ENCODE measurements at places on chromosomes 16 and 17.

DNA sequence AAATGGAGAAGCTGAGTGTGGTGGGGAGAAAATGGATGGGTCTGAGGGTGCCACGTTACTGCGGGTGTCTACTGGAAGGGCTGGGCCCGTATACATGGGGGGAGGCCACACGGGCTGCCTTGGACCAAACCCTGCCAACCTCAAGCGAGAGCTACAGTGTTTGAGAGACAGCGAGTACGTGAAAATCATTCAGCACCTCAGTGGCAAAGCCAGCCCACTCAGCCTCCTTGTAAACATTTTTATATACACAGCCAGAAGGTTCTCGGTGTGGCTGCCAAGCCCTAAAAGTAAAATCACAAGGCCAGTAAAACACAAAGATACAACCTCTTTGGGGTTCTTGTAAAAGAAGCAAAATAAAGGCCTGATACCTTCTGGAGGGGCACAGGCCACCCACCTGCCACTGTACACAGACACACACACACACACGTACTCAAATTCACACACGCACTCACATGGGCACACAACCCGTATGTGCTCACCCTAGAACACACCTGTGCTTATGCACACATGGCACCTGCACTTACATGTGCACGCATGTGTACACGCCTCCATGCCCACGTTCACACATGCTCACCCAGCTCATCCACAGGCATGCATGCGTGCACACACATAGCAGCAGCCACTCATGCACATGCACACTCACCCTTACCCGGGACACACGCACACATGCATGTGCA lies 102.8 kb downstream of the GSG1L start:
- no peak for DNase-seq

DNA sequence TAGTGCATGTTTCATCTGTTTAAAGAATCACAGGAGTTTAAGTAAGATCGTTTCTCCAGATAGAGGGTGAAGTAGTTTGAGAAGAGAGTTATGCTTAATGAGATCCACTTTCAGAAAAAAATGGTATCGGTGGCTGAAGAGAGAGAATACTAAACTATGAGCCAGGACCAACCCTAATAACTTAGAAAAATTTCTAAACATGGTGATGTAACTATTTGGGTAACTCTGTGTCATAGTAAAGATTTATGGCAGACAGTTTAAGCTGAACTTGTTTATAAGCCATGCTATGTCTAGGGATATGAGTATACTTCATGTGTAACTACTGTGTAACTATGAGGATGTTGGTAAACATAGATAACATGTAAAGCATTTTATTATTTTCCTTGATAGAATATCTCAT lies 489.5 kb downstream of the KCNJ2 start:
- no peak for DNase-seq

DNA sequence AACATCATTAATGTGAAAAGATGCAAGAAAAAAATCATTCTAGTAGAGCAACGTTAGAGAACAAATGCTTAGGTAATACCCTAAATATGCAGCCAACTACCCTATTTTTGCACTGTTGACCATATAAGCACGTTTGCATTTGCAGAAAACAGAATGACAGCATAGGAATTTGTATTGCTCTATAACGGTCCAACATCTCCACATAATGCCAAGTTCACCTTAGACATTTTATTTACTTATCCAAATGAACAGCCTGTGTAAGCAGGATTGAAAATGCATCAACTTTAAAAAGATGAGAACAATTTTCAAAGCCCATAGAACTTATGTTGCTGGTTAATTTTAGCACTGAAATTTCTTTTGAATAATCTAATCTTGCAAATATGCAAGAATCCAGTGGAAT lies 19.1 kb upstream of the RSL1D1 start:
- no peak for DNase-seq

DNA sequence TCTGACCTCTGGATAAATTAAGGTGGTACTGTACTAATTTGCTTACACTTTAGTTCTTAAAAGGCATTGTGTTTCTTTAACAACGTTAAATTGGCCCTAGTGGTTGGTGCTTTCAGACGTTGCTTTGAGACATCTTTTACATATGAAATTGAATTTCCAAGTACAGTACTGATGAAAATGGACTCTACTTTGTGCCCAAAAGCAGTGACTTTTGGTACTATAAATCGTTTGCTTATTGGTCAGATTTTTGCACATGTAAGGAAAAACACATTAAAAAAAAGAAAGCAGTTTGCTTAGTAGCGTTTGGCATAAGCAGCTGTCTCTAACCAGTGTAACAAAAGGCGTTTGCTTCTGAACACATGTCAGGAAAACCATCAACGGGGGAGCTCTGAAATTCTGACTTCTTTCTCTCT lies 139.6 kb downstream of the CDK5R1 start:
- no peak for DNase-seq

- no peak for DNase-seq
Measured at GRCh38 chr17:48791128-48792032, 25.6 kb downstream of the TTLL6 start.

GRCh38 chr16:46949241-46949892 lies 24.1 kb downstream of the DNAJA2 start:
- no peak for DNase-seq

- DNase-seq, result no peak
Measured at GRCh38 chr17:67156269-67157199, 88.5 kb downstream of the HELZ start.

GRCh38 chr17:32161506-32162365 lies 19.4 kb downstream of the RHOT1 start:
- DNase-seq, result no peak

DNA sequence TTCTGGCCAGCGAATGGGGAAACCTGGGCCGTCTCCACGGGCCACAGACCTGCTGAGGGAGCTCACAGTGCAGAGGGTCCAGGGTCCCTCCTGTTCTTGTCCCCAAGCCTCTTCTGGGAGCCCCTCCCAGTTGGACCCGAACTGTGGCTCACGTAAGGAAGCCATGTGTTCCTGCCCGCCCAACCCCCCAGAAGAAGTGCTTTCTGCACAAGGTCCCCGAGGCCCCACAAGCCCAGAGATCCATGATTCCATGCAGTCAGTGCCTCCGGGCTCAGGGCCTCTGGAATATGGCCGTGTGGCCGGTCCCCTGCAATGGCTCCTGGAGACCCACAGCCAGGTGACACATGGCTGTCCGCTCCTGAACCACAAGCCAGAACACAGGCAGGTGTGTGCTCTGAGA lies 272.4 kb downstream of the C16orf95 start:
- no peak for DNase-seq

DNA sequence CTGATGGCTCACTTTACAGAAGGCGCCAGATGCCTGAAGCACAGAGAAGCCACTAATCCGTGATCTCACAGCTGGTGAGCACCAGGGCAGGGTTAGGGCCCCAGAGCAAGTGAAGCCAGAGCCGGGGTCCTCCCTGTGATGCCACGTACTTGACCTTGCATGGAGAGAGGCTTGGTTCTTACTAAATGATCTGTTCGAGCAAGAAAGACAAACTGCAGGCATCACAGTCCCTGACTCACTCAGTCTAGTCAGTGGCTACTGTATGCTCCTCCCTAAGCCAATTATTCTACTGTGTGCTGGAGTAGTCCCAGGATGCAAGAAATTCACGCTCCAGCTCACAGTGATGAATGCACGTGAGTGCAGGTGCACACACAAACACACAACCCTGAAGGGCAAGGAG lies 55.4 kb downstream of the SDK2 start:
- DNase-seq, result no peak

DNA sequence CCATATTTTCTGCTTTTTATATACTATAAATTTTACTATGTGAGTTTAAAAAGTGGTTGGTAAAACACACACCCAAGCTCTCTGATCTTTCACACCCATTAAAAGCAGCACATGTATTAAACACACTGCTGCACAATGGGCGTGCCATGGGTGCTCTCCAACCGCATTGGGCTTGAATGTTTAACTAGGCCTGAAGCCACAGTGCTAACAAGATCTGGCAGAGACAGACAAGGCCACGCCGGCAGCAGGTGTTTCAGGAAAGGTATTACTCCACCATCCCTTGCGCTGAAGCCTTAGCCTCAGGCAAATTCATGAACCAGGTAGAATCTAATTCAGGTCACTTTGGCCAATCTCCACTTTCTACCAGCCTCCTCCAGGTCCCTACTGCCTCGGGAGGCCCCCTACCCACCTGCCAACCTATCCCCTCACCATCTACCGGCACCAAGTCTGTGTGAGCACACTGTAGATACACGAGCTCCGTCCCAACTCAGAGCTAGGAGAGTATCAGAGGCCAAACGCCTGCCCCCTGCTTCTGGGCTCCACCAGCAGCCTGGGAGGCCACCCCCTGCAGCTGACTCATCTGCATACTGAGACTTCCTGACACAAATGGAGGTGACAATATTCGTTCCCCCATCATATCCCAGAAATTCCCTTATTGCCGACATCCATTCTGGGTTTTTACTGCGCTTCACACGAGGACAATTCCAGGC lies 95.0 kb downstream of the ADCY9 start:
- DNase-seq, result no peak

DNA sequence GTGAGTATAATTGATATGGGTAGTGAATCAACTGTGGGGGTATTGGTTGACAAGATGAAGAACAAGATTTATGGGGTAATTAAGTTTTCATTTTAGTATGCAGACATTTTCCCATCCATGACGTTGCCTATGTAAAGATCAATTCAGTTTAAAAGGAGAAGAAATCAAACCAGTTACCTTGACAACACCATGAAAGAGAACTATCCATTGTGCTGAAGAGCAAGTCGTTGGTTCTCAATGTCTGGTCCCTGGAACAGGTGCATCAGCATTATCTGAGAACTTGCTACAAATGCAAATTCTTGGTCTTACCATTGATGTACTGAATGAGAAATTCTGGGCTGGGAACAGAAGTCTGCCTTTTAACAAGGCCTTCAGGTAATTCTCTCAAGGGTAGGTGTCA lies 801 bp upstream of the OR4D2 start:
- DNase-seq, result no peak

DNA sequence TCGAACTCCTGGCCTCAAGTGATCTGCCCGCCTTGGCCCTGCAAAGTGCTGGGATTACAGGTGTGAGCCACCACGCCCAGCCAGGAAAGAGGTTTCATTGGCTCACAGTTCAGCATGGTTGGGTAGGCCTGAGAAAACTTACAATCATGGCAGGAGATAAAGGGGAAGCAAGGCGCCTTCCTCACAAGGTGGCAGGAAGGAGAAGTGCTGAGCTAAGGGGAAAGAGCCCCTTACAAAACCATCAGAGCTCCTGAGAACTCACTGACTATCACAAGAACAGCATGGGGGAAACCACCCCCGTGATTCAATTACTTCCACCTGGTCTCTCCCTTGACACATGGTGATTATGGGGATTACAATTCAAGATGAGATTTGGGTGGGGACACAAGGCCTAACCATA lies 411.7 kb upstream of the ZFHX3 start:
- no peak for DNase-seq

DNA sequence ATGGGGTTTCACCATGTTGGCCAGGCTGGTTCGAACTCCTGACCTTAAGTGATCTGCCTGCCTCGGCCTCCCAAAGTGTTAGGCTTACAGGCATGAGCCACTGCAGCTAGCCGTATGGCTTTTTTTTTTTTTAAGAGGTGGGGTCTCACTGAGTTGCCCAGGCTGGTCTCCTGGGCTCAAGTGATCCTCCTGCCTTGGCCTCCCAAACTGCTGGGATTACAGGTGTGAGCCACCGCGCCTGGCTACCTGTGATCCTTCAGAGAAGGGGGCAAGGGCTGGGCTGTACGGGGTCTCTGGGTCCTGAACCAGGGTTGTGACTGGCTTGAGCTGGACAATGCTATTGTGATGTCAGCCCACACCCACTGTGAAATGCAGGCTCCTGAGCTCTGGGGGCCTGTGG lies at the start of gene RNF151:
Gene RNF151 (plus strand): TSS at position 397 of the 400 bp plus-strand sequence. CDS start 26 bp downstream, outside the sequence.
- DNase-seq, result no peak

DNA sequence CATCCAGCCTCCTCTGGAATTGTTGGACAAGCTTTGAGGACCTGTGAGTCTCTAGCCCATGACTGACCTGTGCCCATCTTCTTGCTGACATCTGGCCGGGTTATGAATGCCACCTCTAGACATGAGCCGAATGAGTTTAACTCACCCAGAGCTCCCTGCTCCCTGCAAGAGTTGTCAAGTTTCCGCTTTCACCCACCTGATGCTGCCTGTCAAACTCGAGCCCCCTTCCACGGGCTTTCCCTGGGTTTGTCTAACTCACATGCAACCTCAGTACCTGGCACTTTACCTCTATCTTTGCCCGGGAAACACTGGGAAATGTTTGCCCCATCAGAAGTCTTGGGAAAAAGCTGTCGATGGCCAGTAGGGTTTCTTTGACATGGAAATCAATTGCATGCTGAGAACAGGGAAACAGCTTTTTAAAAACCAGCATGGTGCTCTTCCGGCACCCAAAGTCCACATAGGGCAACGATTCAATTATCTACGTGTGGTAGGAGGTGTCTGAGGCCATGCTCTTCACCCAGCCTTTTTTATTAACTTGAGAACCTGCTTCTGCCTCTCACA lies 33.8 kb upstream of the DNAH17 start:
- DNase-seq, result no peak

- DNase-seq, result no peak
Measured at GRCh38 chr16:55494994-55495421, 13.9 kb upstream of the LPCAT2 start.

GRCh38 chr17:28573040-28573380 lies 1.7 kb upstream of the PIGS start:
- DNase-seq, result no peak

GRCh38 chr16:1743376-1744337 lies 27.7 kb downstream of the NME3 start:
- no peak for DNase-seq

DNA sequence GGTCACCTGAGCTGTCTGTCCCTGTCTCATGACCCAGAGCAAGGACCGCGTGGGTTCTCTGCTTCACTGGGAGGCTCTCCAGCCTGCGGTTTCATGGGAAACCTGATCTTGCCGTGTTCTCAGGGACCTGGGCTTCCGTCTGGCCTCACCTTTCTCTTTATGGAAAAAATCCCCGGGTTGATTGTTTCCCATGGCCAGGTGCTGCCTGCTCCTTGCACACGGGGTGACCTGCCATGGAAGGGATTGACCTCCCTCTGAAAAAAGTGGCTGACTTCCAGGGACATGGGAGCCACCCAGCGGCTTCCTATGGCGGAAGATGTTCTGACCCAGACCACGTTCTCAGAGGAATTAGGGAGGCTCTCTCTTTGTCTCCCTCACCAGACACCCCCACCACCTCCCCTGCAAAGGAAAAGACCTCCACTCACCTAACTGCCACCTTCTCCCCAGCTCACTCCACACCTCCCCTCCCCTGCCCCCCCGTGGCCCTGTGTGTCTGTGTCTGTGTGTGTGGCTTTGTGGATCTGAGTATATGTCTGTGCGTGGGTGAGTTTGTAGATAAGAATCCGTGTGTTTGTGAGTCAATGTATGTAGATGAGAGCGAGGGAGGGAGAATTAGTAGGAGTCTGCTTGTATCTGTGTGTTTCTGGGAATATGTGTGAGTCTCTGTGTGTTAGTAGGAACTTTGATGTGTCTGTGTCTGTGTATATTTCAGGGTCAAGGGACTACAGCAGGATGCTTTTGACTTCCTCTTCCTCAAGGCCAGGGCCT lies 154.6 kb downstream of the NTN1 start:
- DNase-seq, result no peak
